ENCODE measurements at places on chromosomes 2 and 18.

DNA sequence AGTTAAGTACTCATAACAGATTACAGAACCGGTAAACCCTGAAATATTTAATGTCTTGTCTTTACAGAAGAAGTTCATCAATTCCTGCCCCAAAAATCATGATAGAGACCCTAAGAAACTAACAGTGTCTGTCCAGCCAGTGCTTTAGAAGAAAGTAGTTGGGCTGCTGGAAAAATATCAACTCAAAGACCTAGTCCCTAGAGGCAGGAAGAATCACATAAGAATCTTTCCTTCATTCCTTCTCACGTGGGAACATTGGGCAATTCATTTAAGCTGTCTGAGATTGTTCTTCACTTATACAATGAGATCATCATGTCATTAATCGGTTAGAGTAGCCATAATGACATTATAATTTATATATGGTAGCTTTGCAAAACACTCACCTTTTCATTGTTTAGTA lies 156.4 kb downstream of the CCBE1 start:
- no peak for DNase-seq

GRCh38 chr2:68283419-68283812 lies 31.1 kb upstream of the PPP3R1 start:
- no peak for DNase-seq

DNA sequence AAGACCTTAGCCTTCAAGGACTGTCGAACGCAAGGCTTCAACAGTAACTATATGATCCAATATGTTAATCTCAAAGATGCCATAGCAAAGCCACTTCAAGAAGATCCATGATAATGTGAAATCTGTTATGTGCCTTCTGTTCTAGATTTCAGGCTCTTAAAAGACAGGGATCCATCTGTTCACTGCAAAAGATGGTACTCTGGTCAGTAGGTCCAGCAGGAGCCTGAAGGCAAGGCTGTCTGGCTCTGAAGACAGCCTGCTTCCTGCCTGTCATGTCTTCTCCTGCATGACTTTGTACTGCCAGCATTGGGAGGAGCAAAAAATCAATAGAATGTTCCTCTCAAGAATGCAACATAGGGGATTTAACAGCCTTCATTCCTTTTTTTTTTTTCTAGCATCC lies 270.8 kb upstream of the PARD3B start:
- no peak for DNase-seq

GRCh38 chr2:78780256-78780655 lies 245.2 kb upstream of the REG3G start:
- DNase-seq: no peak

Data from smooth muscle cell of the brain vasculature (primary cell).